ENCODE measurements at places on chromosomes 11 and 22.

GRCh38 chr22:46866591-46866990 lies 104.1 kb downstream of the TBC1D22A start:
- DNase-seq, result no peak

- DNase-seq, result no peak
Observed at GRCh38 chr22:24845041-24845898, 39.3 kb downstream of the SGSM1 start.

- DNase-seq, result no peak
Observed at GRCh38 chr11:125069796-125070195, 6.7 kb downstream of the SLC37A2 start.

DNA sequence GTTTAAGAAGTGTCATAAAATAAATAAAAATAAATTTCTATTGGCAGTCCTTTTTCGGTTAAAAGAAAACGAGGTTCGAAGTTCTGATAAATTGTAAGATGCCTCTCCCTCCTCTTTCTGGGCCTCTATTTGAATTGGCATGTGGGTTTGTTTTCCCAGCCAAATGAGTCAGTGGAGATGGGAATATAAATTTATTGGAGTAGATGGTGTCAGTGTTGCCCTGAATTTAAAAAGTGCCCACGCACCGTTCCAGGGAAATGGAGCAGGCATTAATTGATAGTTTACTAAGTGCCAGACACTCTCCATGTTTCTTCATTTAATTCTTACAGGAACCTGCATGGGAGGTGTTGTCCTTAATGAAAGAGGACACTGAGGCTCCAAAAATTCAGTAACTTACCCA lies 119.2 kb downstream of the FEZ1 start:
- DNase-seq, result no peak

DNA sequence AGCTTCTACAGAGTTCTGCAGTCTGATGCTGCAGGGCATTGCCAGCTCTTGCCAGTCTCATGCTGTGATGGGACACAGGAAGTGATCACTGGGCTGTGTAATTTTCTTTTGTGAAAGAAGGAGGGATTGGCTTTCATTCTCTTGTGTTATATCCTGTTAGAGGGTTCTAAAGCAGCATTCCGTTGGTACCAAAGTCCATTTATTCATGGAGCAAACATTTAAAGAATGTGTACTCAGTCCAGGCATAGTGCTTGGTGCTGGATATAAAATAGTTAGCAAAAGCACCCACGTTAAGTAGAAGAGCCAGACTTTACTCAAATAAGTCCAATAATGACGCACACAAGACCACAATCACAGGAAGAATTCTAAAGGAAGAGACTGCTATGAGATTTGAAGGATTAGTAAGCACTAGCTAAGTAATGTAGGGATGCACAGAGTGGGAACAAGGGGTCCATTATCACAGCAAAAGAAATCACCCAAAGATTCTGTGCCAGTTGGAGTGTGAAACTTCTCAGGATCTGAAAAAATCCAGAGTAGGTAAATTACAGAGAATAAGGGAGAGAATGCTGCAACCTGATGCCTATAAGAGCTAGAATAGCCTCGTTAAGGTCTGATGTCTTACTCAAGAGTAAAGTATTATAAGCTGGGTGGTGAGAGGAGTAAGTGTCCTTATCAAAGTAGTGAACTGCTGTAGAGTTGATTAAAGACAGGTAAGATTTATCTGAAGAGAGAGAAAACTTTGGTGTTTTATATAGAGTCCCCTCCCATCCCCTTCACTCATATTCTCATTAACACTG lies 728.3 kb downstream of the METTL15 start:
- no peak for DNase-seq

GRCh38 chr11:15807827-15808226 lies 548.5 kb downstream of the SOX6 start:
- DNase-seq, result no peak

- DNase-seq, result no peak
Observed at GRCh38 chr11:133892126-133892525, 46.8 kb upstream of the SPATA19 start.

DNA sequence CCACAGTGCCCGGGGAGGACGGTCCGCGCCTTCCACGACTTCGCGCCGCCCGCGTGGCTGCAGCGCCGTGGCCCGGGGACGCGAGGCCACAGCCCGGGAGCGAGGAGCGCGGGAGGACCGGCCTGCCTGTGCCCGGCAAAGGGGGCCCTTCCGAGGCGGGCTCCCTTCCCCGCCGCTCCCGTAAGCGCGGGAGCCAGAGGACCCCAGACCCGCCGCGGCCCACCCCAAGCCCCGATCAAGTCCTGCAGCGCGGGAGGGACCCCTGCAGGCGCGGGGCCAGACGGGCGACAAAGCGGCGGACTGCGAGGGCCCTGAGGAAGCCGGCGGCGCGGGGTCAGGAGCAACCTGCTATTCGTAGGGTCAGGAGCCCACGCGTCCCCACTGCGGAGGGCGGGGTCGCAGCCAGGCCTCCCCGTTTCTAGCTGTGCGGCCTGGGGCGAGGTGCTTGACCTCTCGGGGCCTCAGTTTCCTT lies 110.3 kb downstream of the WNT7B start:
- DNase-seq, result no peak
